Pancreas (tissue), 10 donors: ENCODE measurements at places on chromosomes 7 and 10. TPM values are rescaled to one million over a fixed set of nuclear protein-coding genes. Genes with fewer than 3 reads are reported as not detected.

The PIK3CG gene
- 0.09 TPM for polyA plus RNA-seq

The CABCOCO1 gene
- 2.7 TPM for polyA plus RNA-seq

The SLK gene
- 12.6 TPM for polyA plus RNA-seq

The DRGX gene
- polyA plus RNA-seq, result not detected

The DOCK1 gene
- 14.0 TPM for polyA plus RNA-seq

The HUS1 gene
- polyA plus RNA-seq, result 8.1 TPM
